ENCODE measurements at places on chromosomes 7 and 10. TPM values are rescaled to one million over a fixed set of nuclear protein-coding genes. Genes with fewer than 3 reads are reported as not detected.

DNA sequence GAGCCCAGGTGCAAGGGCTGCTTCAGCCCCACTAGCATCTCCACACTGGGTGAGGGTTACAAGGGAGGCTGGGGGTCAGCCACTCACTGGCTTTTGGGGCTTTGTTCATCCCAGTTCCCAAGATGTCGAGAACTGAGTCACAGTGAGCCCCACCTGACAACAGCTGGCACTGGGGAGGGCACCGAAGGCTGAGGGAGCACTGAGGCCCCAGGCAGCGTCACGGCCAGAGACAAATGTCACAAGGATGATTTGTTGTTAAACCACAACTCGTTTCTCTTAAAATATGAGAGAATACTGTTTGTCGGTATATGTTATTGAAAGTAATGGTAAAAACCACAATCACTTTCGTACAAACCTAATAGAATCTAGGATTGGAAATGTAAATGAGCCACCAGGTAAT, 219.9 kb downstream of the CELF2 start:
- DNase-seq: no peak

DNA sequence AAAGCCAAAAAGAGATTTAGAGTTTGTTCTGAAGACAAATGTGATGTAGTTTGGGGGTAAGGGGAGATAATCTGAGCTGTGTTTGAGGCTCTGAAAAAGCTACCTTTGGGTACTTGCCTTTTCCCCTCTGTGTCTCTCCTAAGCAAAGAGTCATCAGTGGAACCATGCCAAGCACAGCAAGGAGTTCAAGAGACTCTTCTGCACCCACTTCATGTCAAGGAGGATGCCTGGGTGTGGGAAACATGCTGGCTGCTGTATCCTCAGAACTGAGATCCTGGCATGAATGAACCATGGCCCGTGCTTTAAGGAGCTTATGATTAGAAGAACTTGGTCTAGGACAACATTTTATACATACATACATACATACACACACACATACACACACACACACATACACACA, 142.9 kb downstream of the NOC3L start:
- DNase-seq: no peak

- no peak for DNase-seq
Observed at GRCh38 chr7:129252128-129252527, 27.3 kb downstream of the AHCYL2 start.

- DNase-seq: no peak
Observed at GRCh38 chr10:133343558-133343957, 3.6 kb upstream of the PRAP1 start.

- DNase-seq: no peak
Observed at GRCh38 chr7:21891291-21891690, 54.4 kb downstream of the CDCA7L start.

DNA sequence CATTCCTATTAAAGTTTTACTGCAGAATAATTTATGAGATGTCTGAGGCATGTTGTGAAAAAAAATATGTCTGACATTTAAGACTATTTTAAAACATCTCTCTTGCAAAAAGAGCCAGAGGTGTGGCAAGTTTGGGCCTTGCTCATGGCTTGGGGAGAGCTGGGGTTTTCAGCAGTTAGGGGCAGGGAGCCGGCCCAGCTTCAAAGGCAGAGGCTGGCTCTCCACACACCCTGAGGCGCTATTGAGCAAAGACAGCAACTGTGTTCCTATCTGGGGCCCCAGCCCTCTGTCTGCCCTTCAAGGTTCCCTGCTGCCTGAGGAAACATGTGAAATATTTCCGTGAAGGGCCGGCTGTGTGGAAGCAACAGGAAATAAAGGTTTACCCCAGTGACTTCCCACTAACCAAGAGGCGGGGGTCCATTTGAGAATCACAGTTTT, 94.0 kb downstream of the SORBS1 start:
- peak; percentile 80 for DNase-seq

The CYP3A5 gene
- total RNA-seq: 0.59 TPM

The LGI1 gene
- total RNA-seq: 0.44 TPM
